ENCODE measurements at places on chromosomes 12 and 14.

GRCh38 chr12:93741659-93742109 lies 64.5 kb downstream of the CRADD start:
- no peak for DNase-seq

- no peak for DNase-seq
Measured at GRCh38 chr14:56207626-56208292, 89.5 kb downstream of the PELI2 start.

DNA sequence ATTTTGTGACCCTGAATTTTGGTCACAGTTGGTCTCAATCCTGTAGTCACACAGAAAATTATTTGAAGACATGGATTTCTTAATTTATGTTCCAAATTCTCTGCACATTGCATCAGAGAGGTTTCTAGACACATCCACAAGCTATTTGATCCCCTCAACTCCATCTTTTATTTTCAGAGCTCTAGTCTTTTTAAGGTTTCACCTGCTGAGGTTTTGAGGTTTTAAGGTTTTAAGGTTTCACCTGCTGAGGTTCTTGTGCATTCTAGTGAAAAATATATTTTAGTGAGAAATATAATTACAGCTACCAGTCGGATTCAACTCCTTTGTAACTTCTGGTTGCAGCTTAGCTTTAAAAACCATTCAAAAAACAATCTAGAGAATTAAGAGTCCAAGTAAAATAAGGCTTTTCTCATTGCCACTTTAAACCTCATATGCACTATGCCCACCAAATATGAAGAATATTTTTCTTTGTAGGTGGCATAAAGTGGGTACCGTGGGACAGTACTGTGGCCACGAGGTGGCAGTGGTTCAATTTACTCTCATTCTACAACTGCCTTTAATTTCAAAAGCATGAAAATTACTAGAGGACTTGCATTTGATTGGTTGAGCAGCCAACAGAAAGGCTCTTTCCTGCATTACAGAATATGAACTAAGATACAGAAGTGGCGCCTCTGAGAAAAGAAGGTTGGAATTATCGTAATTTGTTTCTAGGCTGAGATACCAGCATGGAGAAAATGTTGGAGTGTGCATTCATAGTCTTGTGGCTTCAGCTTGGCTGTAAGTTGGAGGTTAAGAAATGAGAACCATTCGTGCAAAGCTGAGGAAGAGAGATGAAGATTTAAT lies 366.5 kb upstream of the OR4E1 start:
- no peak for DNase-seq

GRCh38 chr12:25940886-25941285 lies 17.6 kb upstream of the RASSF8 start:
- DNase-seq = no peak

DNA sequence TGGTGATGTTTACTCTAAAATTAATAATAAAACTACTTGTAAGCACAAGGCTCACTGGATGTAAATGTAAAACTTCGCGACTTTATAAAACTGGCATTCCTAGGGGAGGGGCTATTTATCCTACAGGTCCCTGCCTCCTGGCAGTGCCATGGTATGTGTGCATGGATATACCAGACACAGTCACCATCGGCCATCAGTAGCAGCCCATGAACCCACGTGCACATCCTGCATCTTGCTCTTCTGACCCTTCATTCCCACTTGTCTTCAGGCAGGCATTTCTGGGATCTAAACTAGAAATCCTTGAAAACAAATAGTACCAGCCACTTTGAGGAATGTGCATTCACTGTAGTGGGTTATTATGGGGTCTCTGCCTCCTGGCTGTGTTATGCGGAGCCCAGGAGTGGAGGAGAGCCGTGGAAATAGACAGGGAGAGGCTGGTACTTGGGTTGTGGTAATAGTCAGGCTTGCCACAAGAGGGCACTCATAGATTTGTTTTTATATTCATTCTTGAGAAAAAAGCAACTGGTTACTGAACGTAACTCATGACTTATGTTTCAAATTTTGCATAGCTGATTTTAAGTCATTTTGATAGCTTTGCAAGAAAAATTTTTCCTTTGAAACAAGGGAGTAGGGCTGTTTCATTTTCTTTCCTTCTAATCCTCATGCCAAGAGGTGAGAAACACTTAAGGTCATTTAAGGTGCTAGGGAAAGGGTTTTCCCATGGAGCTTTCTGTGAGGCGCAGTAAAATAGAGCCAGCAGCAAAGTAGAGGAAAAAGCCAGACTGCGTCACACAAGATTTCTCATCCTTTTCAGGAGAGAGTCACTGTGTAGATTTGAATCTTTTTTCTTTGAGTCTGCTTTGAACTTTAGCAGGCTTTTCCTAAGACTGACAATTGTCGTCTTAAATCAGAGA lies 17.4 kb upstream of the GALNT16 start:
- DNase-seq = no peak

DNA sequence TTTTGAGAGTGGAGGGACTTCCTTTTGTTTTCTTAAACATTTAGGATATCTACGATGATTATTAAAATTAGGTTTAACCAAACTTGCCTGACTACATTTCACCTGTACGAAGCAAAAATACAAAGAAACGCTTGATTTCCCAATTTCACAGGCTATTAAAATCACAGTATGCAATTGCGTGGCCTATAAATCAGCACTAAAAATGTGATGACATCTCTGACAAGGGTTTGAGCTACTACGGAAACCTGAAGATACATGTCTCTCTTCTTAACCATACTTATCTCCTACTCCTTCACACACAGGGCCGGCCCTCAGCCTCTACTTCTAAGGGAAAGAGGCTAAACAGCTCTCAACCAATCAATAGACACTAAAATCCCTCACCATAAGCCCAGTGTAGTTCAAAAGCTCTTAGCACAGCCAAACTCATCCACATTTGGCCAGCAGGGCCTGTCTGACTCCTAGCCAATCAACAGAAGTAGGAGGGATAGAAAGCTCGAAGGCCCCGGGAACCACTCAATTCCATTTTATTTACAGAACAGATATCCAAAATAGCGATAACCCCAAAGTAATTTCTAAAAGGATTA lies 137.3 kb downstream of the FOXN3 start:
- DNase-seq = no peak

- no peak for DNase-seq
Measured at GRCh38 chr12:111211910-111212757, 156.8 kb downstream of the PHETA1 start.

- no peak for DNase-seq
Measured at GRCh38 chr14:81256289-81256960, 35.7 kb upstream of the GTF2A1 start.

- DNase-seq = no peak
Measured at GRCh38 chr14:91063119-91063518, 2.7 kb upstream of the RPS6KA5 start.

DNA sequence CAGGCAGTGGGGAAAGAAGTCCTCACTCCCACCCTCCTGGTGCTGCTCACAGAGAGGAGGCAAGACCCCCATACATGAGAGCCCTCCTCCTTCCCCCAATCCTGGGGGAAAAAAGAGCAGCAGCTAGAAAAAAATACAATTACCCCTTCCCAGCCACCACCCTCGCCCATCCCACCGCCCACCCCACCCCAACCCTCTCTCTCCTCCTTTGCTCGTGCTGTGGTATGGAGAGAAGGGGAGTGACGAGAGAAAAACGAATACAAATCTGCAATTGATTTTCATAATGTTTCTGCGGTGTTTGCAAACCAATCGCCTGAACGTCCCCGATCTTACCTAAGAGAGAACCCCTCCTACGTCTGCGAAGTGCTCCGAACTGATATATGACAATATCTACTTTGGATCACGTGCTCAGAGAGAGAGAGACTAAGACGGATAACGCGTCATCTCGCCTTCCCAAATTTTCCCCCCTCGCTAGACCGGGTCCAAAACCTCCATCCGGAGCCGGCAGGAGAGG lies at the start of gene HOXC11:
Gene HOXC11 (plus strand): TSS at position 405 of the 514 bp plus-strand sequence. CDS start 116 bp downstream, outside the sequence.
- DNase-seq = no peak

DNA sequence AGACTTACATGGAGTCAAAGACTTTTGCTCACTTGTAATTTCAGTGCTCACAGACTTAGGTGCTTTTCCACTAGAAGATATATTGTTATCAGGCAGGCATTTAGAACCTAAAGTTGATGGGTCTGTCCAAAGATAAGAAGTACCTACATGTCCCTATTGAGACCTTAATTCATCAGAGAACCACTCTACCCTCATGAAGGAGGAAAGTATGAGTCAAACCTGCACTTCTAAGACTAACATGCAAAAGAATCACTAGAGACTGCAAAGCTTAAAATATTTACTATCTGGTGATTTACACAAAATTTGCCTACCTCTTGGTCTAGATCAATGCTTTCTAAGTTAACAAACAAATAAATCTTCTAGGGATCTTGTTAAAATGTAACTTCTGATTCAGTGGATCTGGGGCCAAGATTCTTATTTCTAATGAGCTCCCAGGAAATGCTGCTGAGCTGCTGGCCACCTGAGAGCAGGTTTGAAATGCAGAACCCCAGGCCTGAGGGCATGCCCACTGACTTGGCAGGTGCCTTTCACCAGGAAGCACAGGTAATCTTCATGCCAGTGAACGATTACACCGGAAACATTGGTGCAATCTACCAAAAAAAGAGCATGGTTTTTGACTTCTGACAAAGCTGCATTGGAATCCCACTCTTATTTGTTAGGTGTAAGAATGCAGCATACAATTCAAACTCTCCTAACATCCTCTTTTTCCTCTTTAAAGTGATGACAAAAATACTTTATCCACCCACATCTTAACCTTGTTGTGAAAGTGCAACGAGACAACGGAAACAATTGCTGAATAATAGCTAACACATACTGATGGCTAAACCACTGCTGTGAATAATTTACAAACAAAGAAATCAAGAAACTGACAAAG lies 214.2 kb downstream of the ADAMTS20 start:
- no peak for DNase-seq

- DNase-seq = no peak
Measured at GRCh38 chr14:94461526-94462218, 9.1 kb upstream of the SERPINA11 start.

GRCh38 chr12:52060498-52061177 lies 9.1 kb upstream of the ATG101 start:
- DNase-seq = no peak

DNA sequence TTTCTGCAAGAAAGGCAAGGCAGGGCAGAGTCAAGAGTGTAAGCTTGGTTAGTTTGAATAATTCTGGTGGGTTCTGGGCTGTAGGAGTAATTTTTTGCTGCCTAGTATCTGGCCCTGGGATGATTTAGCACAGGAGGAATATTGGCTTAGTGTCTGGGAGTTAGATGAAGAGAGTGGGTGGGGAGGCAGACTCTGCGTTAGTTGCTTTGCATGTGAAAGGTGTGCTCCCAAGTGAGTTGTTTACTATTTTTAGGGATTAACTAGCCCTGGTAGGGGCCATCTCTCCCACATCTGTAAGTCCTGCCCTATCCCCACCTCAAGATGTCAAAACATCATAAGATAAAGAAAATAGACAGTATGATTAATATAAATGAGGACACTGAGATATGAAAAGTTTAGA lies 249.7 kb downstream of the LRIG3 start:
- DNase-seq = no peak

GRCh38 chr14:53035336-53036210 lies 84.7 kb upstream of the FERMT2 start:
- DNase-seq = no peak

GRCh38 chr12:78086553-78087362 lies 256.1 kb downstream of the NAV3 start:
- no peak for DNase-seq

- no peak for DNase-seq
Measured at GRCh38 chr12:92059960-92060359, 85.7 kb downstream of the BTG1 start.

- no peak for DNase-seq
Measured at GRCh38 chr12:16369156-16369555, 21.7 kb downstream of the MGST1 start.

GRCh38 chr12:56998981-56999380 lies 7.4 kb downstream of the ZBTB39 start:
- DNase-seq = no peak

GRCh38 chr12:88580051-88580871 lies at the start of gene KITLG:
Gene KITLG (minus strand): TSS chr12:88580471. CDS start chr12:88580278, 193 bp downstream.
- DNase-seq = no peak

DNA sequence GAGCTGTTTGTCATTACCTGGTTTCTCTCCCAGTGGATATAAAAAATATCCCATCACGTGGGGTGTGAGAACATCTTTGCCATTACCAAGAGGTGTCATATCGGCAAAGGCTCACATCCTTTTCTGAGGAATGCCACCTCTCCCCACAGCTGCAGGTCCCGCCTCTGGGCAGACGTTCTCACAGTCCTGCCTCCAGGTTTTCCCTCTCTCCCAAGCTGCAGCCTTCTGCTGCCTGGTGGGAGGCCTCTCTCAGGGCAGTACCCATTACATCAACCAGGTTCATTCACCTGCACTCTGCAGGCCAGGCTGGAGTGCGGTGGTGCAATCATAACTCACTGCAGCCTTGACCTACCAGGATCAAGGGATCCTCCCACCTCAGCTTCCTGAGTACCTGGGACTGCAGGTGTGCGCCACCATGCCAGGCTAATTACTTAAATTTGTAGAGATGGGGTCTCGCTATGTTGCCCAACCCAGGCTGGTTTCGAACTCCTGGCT lies 15.0 kb upstream of the TMEM119 start:
- no peak for DNase-seq

DNA sequence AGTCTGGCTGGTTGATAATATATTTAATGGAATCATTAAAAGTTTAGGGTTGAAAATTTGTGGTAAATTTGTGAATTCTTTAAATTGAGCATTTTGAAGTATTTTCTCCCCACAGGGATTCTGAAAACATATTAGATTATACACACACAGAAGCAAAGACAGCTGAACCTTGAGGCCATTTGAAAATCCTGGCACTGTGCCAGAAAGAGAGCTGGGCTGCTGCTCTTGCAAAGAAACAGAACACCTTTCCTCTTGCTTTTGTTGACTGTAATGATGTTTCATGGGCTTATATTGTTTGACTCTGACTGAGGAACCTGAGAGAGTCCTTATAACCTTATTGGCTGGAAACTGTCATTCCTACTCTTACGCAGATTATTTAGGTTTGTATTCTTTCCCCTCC lies 4.8 kb downstream of the RNF34 start:
- no peak for DNase-seq

DNA sequence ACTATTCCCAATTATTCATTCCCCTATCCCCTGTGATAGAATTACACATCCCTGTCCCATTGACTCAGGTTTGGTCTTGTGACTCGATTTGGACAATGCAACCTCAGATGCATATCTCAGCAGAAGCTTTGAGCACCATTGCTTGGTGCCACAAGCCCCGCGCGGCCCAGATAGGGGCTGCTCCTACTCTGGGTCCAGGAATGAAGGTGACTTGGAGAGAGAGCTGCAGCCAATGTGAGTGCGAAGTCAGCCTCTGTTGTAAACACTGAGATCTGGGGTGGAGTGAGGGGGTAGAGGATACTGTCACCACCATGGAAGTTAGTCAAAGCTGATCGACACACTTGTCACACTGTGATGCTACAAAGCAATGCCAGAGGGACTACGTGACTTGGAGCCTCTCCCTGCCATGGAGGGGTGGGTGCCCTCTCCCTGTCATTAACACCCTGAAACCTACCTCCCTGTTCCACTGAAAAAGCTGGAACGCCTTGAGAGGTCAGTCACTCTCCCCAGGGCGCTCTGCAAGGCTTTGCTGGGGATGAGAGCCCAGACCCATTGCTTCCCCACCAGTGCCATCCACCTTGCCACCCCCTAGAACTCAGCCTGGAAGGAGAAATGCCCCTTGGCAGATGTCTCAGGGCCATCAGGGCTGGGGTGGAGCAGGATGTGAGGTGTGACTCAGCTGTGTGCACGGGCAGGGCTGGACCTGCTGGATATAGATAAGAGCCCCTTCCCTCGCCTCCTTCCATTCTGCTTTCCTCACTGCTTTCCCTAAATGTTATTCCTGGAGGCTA lies 6.6 kb upstream of the PLEK2 start:
- DNase-seq = no peak

Measured in stimulated activated CD8-positive, alpha-beta memory T cell treated with anti-CD3 and anti-CD28 coated beads, Interleukin-15, amount 100 ng/mL, for 4 hours (primary cell).